ENCODE measurements at places on chromosomes 2 and 18.

GRCh38 chr18:54880395-54881105 lies 52.3 kb downstream of the RAB27B start:
- DNase-seq = no peak

GRCh38 chr2:225293638-225294037 lies 105.9 kb upstream of the NYAP2 start:
- no peak for DNase-seq

DNA sequence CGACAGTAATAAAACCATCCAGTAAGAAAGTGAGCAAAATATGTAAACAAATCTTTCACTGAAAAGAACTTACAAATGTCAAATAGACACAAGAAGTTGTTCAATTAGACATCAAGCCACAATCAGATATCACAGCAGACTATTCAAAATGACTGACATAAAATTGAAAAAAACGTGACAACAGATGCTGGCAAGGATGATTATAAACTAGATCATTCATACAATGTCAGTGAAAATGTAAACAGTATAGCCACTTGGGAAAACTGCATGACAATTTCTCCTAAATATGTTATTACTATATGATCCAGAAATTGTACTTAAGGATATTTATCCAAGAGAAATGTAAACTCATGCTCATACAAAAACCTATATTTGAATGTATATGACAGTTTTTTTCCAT lies 609.4 kb upstream of the CNTNAP5 start:
- no peak for DNase-seq

GRCh38 chr2:164032995-164033394 lies 297.2 kb upstream of the FIGN start:
- DNase-seq = no peak

- DNase-seq = no peak
Observed at GRCh38 chr18:3970929-3971328, 484.2 kb downstream of the DLGAP1 start.

DNA sequence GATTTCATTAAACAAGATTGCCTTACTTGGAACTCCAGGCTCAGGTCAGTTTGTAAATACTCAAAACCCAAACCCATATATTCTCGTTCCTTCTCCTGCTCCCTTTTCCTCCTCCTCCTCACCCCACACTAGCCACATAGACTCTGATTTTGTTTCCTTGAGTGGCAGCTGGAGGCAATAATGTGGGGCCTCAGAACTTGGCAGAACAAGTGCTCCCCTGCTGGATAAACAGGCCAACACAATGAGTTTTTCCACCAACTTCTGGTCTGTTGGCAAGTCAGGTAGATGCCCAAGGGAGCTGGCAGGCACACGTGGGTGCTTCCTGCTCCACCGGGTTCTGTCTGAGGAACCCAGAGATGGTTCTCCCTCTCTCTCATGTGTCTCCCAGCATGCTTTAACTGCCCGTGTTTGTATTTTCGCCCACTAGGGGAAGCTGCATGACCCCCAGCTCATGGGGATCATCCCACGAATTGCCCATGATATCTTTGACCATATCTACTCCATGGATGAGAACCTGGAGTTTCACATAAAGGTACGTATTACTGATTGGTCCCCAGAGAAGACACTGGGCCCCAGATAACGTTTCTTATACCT lies 61.9 kb downstream of the KIF5C start:
- no peak for DNase-seq

DNA sequence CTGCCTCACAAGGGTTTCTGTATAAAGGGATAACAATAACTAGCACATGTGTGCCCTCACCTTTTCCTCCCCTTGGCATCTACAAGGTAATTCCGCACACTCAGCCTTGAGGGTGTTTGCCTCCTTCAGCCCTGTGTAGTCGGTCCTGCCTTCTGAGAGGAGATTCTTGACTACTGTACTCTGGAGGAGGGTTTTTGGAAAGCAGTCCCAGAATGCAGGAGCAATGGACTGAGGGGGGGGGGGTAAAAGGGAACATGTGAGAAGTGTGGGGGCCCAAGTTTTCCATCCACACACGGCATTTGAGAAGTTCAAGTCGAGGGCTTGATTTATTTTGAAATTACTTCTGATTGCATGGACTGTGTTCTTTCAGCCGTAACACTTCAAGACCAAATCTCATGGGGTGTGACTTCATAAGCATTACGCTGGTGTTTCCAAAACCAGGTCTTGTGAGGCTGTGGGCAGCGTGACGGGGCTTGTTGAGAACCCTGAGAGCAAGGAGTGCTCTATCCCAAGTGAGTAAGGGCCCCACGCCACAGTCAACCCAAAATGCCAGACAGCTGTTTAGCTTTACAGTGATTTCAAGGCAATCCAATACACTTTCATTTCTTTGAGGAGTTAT lies 198.7 kb upstream of the MEIS1 start:
- DNase-seq = no peak

GRCh38 chr18:8989017-8989416 lies 113.5 kb upstream of the NDUFV2 start:
- DNase-seq = no peak

DNA sequence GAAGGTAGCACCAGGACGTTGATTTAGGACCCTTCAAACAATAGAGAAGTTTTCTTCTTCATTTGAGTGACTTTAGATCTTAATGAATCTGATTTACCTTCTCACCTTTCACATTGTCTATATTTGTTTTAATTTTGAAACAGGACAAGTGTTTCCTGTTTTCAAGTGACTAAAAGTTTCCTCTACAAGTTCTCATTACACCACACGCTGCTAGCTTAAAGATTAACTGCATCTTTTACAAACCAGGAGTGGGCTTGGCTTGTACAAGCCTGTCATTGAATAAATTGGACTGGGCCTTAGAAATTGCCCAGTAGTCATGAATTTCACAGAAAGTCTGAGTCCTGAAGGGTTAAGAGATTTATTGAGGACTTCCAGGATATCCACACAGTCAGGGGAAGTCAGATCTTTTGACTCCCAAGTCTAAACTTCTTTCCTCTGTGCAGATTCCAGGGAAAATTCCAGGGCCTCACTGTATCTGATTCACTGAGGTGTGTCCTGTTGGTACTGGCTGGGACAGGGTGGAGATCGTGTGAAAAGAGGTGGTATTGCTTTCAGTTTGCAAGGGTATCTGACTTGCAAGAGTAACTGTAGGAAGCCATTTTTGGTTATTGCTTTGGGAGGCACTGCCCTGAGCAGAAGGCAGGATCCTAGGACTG lies 3.4 kb downstream of the SGPP2 start:
- DNase-seq = no peak

GRCh38 chr2:149364839-149365238 lies 34.5 kb downstream of the LYPD6 start:
- DNase-seq = no peak

DNA sequence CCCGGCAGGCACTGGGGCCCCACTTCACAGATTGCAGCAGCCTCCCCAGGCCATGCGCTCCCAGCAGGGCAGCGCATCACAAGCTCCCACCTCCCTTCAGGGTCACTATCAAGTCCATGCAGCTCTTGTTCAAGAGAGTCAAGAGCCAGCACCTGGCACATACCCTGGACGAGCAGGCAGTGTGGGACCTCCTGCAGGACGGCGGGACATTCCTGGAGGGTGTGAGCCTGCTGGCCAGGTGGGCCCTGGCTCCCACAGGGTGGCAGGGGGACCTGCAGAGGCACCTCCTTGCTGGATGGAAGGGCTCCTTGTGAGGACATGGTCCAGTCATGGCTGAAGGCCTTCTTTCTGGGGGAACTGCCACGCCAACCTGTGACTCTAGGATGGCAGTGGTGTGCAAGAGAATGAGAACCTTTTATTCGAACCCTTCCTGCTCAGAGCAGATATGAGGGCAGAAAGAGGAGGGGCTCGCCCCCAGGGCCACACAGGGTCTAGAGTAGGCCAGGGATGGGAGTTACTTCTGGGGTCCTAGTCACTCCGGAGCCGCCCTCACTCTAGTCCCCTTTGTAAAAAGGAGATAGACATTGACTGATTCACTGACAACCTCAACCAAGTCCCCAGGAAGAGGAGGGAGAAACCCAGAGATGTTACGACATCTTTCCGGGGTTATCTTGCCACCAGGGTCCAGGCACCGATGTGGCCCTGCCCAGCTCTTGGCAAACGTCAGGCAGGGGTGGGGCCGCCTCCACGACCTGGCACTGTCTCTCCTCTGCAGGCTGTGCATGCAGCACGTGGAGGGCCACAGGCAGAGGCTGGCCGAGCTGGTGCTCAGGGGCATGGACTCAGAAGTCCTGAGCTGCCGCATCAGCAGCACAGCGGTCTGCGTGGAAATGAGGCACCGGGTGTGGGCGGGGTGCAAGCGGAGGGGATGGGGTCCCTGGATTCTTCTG lies 31.3 kb downstream of the HJURP start:
- peak; percentile 16 for DNase-seq

DNA sequence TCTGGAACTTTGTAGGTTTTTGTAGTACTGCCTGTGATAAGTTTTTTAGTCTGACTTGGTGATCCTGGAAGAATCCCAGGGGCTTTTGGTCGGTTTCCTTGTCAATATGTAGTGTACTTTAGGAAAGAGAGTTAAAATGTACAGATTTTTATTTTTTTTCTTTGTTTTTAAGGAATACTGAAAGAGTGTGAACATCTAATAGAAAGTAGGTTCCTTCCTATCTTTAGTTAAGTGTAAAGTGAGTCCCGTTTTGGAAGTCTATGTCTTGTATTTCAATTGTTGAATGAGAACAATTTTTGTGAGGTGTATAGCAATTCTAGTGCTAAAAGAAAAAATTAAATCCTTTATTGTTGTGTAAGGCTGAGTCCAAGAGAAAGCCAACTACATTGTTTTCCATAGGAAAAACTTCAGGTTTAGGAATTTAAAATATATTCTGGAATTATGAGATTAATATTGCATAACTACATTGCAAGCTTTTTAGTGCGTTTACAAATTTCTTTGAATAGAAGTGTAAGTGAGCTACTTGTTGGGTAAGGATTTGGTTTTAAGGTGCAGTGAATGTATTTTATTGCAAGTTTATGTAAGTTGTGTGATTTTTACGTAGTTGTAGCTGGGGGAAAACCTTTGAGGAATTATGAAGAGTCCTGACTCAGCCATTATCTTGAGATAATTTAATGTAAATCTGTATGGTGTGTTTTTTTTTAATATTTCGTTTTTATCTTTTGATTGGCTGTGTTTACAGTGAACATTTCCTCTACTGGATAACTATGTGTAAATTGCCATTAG lies 1.7 kb downstream of the VAPA start:
- DNase-seq = no peak

DNA sequence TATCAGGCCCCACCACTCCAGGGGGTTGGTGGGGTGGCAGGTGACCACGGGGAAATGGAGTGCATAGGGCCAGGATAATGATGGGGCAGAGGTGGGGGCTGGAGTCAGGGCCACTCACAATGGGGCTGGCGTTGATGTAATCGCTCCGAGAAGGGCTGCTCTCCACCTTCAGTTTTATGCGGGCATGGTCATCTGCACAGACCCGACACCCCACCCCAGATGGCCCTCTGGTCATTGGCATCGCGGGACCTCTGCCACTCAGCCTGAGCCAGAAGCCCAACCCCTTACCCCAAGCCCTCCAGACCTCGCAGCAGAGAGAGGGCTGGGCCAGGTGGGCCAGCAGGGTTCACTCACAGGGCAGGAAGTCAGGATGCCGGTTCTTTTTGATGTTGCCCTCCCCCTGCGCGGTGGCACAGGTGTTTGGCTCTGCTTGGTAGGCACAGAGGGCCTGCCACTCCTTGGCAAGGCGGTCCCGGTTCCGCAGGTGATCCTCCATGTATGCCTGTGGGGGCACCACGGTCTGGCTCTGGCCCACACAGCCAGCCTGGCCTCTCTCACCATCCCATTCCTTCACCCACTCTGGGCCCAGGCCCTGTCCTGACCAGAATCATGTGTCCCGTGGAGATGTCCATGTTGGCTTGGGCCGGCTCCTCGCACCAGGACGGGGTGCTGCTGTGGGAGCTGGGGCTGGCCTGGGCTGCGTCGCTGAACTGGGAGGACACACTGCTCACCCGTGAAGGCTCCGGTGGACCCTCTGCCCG lies 12.4 kb downstream of the PTPRN start:
- DNase-seq = peak; percentile 24

GRCh38 chr2:151716721-151717120 lies 17.6 kb downstream of the NEB start:
- DNase-seq = no peak

DNA sequence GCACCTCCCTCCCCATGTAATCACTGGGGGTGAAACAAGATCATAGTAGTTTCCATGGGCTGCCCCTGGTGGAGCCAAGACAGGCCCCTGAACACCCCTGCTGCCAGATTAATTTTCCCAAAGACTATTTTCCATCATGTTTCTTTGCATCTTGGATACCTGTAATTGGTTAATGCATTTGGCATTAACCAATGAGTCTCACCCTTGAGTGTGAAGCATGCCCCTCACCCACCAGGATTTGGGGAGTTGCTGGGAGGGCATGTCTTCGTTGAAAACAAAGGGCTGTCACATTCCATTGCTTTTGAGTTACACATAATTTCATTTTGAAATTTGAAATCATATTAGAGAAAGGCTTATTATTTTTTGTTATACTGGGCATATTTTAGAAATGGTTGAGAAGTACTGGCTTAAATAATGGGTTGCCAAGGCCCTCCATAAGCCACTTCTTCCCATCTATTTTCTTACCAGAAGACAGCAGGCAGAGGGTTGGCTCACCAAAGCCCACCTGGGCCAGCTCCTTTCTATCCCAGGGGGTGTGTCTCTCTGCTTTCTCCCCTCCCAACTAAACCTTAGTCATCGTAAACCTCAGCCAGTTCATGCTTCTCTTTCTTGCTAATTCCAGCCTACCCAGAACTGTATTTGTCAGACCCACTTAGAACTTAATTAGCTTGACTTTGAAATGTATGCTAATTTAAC lies 51.8 kb downstream of the ATIC start:
- no peak for DNase-seq

DNA sequence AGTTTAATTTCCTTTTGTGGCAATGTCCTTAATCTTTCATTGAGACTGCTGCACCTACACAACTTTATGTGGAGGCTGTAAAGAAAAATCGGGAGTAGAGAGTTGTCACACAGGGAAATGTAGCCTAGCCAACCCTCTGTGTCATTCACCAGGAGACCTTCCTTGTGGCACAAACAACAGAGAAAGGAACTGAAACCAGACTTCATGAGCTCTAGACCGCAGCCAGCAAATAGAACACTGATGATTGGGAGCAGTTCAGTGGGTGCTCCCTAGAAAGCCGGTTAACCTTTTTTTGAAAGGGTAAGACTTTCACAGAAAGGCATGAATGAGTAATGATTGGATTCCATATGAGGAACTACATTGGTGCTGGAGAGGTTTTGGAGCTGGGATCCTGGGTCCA lies 1752.4 kb upstream of the CELF4 start:
- DNase-seq = no peak

GRCh38 chr2:37851828-37852584 lies 73.1 kb upstream of the RMDN2 start:
- DNase-seq = no peak

- no peak for DNase-seq
Observed at GRCh38 chr2:126986631-126987187, 88.0 kb downstream of the TEX51 start.

- no peak for DNase-seq
Observed at GRCh38 chr2:240591784-240592183, 5.2 kb downstream of the CAPN10 start.

- DNase-seq = no peak
Observed at GRCh38 chr2:13035866-13036265, 319.1 kb downstream of the TRIB2 start.

DNA sequence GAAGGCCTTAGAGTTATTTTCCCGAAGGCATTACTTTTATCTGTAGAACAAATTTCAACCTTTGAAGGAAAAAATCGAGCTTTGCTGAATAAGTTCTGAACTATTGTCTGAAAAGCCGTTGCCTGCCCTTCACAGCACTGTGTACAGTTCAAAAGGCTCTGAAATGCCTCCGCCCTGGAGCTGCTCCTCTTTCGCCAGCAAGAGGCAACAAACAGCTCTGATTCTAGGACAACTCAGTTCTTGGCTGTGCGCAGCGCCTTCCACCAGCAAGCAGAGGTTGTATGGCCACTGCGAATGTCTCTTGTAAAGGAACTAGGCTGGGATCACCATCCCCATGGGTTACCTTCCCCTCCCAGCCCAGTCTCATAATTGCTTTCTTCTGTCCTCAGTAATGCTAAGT lies 308.5 kb downstream of the GBX2 start:
- no peak for DNase-seq

Data from stimulated activated CD8-positive, alpha-beta memory T cell treated with anti-CD3 and anti-CD28 coated beads, Interleukin-4, amount 100 ng/mL, for 48 hours (primary cell).